A172 (cell line): ENCODE measurements at places on chromosomes 5 and 9. TPM values are rescaled to one million over a fixed set of nuclear protein-coding genes. Genes with fewer than 3 reads are reported as not detected.

The ANKDD1B gene
- not detected in 2 replicates for total RNA-seq

The ADRB2 gene
- 0.17 and 0.45 TPM in 2 replicates for total RNA-seq

The SLC34A1 gene
- total RNA-seq, result 0.05 TPM in 1 of 2 replicates, not detected in the other

The KIF20A gene
- total RNA-seq, result 105 and 109 TPM in 2 replicates

The BRINP1 gene
- not detected in 2 replicates for total RNA-seq
